NCI-H774 (cell line): ENCODE measurements at places on chromosomes 1 and 21.

DNA sequence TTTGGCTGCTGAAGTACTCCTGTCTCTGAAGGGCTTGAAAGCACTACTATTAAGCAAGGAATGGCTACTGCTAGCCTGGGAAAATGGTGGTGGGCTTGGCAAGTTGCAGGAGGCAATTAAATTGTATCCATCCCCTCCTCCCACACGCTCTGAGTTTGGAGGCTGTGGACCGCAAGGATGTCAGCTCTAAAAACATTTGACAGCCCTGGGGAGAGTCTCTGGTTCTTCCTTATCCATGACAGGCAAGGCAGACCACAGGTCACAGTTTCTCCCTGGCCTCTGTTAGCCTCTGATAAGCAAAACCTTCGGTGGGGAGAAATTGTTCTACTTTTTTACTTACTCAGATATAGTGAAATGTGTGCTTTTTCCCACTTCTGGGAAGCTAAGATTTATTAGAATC lies 46.6 kb downstream of the S1PR1 start:
- DNase-seq = no peak

GRCh38 chr1:109485001-109485400 lies 1.3 kb downstream of the ATXN7L2 start:
- DNase-seq = no peak

DNA sequence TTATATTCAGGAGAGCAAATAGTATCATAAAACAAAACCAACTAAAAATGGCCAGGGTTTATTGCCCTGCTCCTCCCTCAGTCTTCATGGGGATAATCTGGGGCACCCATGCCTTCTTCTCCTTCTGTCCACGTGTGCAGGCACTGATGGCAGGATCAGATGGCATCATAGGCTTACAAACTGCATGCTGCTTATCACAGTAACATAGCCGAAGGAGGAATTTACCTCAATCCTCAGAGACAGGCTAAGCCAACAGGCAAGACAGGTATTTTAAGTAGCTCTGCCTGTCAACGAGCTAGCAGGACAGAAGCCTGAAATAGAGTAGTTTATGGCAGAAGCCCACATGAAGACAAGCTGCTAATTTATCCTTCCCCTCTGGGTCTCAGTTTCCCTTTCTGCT lies 9.4 kb downstream of the LAMB3 start:
- DNase-seq = no peak

- DNase-seq = no peak
These were observed 4.2 kb downstream of the PLA2G5 start for GRCh38 chr1:20074055-20074724.

GRCh38 chr1:10537082-10537766 lies 62.5 kb downstream of the PEX14 start:
- DNase-seq = no peak

- no peak for DNase-seq
These were observed 14.2 kb downstream of the RAP1A start for GRCh38 chr1:111633736-111634247.

DNA sequence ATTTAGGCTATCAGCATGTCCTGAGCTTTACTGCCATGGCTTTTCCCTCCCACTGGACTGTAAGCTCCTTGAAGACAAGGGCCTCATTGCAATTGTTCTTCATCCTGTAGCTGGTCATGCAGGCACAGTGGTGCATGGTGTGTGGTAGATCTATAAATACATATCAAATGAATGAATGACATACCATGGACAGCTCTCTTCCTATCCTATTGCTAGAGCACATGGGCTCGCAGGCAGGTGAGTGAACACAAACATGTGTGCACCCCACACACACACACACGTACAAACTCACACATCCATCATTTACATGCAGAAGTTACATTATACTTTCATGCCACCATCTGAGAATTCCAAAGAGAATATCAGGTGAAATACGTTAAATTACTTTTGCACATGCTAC lies 172.9 kb upstream of the RUNX1 start:
- no peak for DNase-seq

DNA sequence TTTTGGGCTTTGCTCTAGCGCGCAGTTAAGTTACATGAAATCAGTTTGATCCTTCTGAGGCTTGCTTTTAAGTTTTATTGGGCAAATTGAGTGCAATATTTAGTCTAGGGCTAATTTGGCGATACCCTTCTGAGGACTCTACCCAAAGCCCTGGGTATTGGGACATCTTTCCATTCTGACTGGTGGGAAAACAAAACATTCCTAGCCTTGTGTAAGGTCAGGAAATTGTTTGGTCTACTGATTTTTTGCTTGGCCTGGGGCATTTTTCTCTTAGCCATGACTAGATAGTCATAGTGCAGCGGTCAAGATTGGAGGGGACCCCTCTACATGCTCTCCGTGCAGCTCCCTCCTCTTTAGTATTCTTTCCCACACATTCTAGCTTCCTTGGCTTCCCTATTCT lies 189.6 kb upstream of the PTGFR start:
- no peak for DNase-seq

GRCh38 chr1:20792196-20792595 lies 5.1 kb upstream of the HP1BP3 start:
- no peak for DNase-seq

GRCh38 chr1:73701826-73702225 lies 496.1 kb downstream of the LRRIQ3 start:
- DNase-seq = no peak

GRCh38 chr1:77188770-77189169 lies 30.5 kb downstream of the PIGK start:
- no peak for DNase-seq
